ENCODE measurements at places on chromosomes 4 and X.

DNA sequence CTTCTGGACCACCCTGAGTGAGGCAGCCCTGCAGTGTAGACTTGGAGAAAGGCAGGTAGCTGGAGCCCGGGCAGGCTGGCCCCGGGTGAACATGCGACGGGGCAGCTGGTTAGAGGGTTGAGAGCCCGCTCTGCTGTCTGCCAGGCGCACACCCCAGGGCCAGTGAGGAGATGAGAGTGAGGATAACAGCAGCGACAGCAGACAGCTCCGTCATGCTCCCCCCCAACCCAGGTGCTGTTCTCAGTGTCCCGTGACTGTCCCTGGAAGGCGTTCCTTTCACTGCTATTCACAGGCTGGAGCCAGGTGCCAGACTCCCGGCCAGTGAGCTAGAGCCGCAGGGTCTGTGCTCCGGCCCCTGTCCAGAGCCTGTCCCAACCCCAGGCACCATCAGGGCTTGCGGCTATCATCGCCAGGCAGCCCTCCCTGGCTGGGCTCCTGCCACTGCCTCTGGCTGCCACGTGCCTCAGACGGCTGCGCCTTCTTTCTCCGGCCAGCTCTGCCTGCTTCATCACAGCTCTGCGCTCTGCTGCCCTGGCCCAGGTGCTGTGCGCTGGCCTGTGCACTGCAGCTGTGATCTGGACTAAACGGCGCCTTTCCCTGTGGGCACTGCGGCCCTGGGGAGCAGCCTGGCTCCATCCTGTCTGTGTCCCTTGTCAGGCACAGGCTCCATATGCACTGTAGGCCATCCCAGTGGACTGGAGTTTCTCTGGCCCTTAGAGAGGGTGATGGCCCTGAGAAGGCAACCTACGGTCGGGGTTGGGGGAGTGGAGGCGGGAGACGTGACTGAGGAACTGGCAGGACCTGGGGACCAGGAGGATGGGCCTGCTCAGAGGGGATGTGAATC, 19.8 kb downstream of the NSG1 start:
- no peak for DNase-seq

- no peak for DNase-seq
These were observed 16.5 kb upstream of the SLC25A43 start for GRCh38 chrX:119382606-119383005.

DNA sequence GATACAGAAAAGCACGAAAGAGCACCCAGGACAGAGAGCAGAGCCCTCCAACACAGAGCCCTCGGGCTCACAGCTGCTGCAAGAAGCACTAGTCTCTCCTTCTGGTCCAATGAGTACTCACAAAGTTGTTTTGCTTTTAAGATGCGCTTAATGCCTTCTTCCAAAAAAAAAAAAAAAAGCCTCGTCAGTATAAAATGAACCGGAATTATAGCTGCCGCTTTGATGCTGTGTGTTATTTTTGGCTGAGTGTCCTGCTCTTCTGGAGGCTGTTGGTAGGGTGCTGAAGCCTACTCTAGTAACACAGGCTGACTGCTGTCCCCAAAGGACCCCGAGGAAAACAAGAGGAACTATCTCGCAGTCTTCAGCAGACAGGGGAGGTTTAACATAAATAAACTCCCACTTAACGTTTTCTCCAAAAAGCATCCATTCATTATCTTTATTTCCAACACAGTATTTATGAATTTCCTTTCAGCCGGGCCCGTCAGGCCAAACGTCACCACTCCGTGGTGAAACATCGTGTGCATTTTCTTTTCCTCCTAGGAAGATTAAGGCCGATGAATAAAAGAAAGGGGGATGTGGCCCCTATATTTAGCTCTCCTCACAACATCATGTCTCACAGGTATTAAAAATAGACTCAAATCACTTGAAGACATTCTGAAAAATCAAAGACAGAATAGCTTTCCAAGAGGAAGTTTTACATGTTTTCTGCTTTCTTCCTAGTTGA, 213.7 kb upstream of the PPARGC1A start:
- no peak for DNase-seq

- no peak for DNase-seq
These were observed 1.6 kb downstream of the SLC10A6 start for GRCh38 chr4:86847571-86847970.

DNA sequence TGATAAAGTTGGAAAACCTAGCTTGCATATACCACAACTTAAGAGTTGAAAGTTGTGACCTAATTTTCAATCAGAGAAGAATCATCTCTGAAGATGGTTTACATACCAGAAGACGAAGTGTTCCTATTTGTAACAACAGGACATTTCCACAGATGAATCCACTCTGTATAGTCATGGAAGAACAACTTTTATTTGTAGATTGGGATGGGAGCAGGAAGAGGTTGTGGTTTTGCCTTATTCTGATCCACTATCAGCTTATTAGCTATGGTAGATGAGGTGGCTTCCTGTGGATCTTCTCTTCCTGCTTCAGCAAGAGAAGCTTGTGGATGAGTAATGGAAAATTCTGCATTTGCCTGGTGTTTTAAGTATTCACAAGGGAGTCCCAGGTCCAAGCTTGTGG, 18.6 kb upstream of the SUPT20HL1 start:
- DNase-seq = no peak

GRCh38 chr4:161519611-161520010, 644.2 kb downstream of the FSTL5 start:
- no peak for DNase-seq

- DNase-seq = no peak
These were observed 119.2 kb downstream of the DDX53 start for GRCh38 chrX:23118890-23119527.

DNA sequence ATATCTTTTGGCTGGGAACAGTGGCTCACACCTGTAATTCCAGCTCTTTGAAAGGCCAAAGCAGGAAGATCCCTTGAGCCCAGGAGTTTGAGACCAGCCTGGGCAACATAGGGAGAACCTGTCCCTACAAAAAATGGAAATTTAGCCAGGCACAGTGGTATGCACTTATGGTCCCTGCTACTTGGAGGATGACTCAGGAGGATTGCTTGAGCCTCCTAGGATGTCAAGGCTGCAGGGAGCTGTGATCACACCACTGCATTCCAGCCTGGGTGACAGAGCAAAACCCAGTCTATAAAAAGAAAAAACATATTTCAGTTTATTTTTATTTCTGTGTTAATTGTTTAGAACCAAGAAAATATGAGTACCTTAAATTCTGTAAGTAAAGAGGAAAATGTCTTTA, 123.7 kb downstream of the CBR4 start:
- no peak for DNase-seq

DNA sequence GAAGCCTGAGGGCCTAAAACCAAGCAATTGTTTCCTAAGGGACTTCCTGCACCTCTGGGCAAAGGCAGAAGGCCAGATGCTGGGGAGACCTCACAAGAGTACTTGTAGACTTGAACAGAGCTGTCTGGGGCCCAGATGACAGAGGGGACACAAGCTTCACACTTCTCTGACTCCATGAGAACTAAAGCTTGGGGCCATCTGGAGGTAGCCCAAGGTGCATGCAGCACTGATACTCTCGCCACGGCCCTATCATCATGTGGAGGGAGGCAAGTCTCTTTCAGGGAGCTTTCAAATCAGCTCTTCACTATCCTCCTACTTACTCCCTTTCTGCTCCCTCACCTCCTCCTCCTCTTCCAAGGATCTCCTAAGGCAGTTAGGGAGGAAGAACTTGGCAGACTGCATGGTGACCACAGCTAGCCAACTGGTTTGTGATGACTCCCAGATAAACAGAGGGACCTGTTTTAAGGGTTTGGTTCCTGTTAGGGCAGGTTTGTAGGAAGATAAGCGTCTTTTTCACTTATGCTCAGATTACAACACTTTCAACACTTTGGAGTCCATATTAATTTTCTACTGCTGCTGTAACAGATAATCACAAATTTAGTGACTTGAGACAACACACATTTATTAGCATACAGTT, 23.8 kb downstream of the MSL3 start:
- DNase-seq = no peak

Measured in stimulated activated CD8-positive, alpha-beta memory T cell treated with anti-CD3 and anti-CD28 coated beads, Interleukin-15, amount 100 ng/mL, for 48 hours (primary cell).